ENCODE measurements at places on chromosomes 3 and 15.
A peak's percentile ranks its signal among the peaks of the same experiment; 100 is the strongest.

GRCh38 chr15:66097151-66098021, 156.2 kb downstream of the MEGF11 start:
- DNase-seq = no peak

GRCh38 chr3:16927485-16927884, 42.7 kb downstream of the PLCL2 start:
- DNase-seq = no peak

- DNase-seq = no peak
Observed at GRCh38 chr3:134404366-134404885, 30.2 kb upstream of the AMOTL2 start.

DNA sequence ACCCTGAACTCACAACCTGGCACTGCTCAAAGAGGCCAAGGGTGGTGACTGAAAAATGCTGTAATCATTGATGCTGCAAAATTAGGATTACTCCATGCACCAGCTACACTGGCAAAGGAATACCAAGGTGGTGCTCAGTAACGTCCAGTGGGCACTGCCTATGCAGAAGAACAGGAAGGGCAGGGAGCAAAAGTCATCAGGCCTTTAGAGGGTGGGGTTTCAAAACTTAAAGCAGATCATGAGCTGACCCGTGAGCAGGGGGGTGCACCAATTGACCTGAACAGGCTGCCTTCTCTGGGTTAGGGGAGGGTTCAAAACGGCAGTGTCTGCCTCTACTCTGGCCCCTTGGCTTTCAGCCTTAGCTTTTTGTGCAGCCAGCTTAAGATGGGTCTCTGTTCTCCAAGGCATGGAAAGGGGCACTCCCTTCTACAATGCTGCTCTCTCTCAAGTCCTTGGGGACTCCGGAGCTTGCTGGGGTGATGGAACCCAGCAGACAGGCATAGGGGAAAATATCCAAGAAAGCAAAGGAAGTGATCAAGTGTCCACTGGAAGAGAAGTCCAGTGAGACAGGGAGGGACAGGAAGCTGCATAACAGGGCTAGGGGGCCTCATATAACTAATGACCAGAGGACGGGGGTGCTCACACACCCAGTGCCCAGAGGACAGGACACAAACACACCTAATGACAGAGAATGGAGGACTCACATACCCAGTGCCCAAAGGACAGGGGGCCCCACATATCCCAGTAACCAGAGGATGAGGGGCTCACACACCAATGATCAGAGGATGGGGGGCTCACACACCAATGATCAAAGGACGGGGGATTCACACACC, 11.4 kb downstream of the RAB6B start:
- no peak for DNase-seq

GRCh38 chr15:56739964-56740640, 6.8 kb upstream of the ZNF280D start:
- no peak for DNase-seq

- DNase-seq = no peak
Observed at GRCh38 chr3:16905704-16906103, 20.9 kb downstream of the PLCL2 start.

DNA sequence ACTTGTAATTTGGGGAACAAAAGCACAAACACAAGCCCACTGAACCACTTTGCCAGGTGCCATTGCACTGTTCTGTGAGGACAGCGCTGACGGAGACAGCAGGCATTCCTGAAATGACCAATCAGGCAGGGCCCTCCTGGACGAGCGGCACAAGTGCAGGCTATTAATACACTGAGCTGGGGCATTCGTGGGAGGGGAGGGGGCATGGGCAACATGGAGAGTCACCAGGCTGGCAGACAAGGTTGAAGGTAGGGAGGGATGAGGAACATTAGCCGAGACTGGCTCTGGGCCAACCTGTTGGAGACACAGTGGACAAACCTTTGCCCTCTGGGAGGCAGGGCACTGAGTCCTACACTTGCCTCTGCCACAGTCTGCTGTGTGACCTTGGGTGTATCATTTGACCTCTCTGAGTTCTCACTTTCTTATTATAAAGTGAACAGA, 45.6 kb downstream of the NOX5 start:
- DNase-seq = no peak

DNA sequence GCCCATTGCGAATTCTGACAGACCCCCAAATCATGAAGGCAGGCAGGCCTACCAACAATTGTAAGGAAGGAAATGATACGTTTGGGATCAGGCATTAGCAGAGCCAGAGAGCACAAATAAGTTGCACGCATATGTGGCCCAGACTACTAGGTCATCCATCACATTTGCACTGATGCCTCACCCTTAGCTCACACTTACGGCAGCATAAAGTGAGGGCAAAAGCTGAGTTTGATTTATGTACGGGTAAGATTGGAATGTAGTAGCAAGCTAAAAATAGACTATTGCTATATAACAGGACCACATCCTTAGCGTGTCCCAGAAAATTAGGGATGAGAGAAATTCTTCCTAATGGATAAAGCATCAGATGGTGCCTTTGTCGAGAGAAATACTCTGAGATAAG, 58.6 kb downstream of the QTRT2 start:
- no peak for DNase-seq

DNA sequence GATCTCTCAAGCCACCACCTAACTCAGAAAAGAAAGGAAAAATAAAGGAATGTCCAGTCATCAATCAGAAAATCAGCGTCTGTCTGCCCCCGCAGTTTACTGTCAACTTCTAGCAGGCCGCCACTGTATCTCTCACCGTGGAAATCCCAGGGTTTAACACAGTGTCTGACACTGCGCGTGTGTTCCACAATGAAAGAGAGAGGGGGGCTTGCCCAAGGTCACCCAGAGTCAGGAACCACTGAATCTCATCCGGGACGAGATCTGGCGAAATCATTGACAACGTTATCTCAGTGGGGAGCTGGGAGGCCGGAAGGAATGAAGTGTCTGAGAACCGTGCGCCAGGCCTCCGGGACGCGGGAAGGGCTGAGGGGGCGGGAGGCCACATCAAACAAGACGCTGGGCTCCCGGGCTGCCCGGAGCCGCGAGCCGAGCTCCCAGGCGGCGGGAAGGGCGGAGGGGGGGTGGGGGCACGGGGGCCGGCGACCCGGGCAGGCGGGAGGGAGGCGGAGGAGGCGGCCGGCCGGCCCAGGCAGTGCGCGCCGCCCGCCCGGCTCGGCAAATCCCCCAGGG, 2.2 kb upstream of the HES1 start:
- no peak for DNase-seq

- DNase-seq = no peak
Observed at GRCh38 chr3:20637729-20638128, 451.7 kb upstream of the SGO1 start.

DNA sequence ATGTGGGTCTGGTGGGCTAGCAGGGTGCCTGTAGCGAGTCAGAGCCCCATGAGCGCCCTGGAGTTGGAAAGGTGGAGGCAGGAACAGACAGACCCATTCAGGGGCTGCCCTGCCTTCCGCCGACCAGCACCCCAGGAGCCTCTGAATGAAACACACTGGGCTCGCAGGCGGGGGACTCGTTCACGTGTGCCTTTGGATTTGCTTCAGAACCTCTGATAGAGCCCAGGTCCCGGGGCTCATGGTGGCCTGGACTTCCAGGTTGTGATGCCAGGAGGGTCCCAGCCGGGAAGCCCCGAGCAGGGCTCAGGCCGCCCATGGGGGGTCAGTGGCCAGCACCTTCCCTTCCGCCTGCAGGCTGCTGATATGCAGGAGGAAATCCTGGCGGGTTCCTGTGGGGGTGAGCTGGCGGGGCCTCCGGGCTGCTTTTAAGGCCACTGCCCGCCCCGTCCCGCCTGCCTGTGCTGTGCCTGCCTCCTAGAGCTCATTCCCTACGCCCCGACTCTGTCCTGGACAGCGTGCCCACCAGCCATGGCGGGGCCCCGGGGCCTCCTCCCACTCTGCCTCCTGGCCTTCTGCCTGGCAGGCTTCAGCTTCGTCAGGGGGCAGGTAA, at the start of gene STAB1:
Gene STAB1, plus strand, starts transcription at position 453 of the 610 bp plus-strand sequence. Its CDS starts 76 bp downstream, at position 529.
- DNase-seq = no peak

GRCh38 chr3:30333143-30333542, 273.3 kb upstream of the TGFBR2 start:
- DNase-seq = no peak

GRCh38 chr15:100529556-100529955, 806 bp upstream of the CERS3 start:
- DNase-seq = no peak

GRCh38 chr3:163476179-163476578, 1602.1 kb downstream of the SI start:
- no peak for DNase-seq

DNA sequence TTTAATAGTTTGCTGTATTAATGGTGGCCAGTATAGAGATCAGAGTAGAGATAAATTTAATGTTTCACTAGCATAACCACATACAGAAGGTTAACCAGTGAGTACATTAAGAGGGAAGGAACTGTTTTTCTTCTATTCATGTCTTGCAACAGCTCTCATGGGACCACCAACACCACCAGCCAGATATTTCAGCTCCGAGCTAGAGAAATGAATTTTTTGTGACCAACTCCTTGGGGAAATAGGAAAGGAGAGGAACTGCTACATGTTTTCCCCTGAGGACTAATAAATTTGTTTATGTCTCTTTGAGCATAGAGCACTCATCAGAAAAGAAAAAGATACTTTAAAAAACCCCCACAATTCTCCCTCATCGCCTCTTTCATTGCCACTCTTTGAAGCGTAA, 247.5 kb downstream of the MBNL1 start:
- no peak for DNase-seq

DNA sequence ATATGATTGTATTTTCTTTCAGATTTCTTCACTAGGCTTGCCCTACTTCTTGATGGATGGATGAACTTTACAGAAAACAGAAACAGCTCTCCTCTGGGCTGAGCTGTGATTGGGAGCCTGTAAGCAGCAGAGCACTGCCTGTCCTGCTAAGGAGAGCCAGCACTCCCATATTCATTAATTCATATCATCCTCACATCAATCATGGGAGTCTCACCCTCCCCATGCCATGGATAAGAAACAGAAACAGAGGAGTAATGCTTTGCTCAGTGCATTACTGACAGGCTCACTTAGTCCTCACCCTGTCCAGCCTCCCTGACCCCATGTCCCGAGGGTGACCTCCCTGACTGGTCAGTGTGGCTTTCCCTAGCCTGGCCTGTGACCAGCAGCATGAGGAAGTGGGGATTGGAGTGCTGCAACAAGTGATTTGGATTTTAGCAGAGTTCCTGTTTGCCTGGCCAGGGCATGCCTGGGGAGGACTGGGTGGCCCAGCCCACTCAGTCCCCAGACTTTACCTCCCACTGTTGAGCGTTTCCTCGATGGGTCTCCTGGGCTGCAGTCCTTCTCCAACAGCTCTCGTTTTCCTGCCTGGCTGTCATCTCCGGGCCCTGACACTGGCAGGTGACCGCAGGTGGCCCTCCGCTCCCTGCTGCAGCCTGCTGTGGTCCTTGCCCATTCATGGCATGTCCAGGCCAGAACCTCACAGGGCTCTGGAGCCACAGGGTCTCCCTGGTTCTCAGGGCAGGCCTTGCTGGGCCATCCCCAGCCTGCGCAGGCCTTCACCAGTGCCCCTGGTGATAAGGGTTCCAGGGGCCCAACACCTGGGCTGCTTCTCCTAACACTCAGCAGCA, 1.3 kb upstream of the TMIE start:
- DNase-seq = no peak

DNA sequence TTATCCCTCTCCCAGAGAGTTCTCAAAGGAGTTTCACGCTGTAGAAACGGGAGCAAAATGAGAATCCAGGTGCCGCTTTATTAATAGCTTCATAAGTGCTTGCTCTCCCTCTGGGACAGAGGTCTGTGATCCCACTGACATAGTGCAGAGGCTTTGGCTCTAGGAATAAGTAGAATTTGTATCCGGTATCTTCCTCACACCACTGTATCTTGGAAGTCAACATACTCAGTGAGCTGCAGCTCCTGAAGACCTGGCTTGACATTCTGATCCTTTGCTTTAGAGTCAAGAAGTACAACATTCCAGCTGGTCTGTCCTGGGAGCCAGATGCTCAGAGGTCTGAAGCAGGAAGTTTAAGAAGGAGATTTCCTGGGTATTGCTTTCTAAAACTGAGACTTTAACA, 323.0 kb downstream of the LPP start:
- no peak for DNase-seq

DNA sequence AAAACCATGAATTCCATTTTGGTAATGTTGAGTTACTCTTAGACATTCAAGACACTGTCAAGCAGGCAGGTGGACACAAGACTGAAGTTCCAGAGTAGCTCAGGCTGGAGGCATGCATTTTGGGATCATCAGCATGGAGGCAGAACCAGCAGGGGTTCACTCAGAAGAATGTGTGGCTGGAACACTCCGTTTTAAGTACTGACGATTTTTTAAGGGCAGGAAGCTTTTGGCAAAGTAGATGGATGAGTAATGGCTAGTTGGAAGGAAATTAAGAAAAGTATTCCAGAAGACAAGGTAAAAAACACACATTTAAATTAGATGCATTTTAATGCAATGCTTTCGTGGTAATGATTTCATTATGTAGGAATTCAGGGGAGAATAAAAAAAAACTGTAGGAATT, 420.4 kb downstream of the ROBO2 start:
- DNase-seq = no peak

GRCh38 chr3:107767897-107768605, 245.3 kb downstream of the BBX start:
- DNase-seq = no peak

DNA sequence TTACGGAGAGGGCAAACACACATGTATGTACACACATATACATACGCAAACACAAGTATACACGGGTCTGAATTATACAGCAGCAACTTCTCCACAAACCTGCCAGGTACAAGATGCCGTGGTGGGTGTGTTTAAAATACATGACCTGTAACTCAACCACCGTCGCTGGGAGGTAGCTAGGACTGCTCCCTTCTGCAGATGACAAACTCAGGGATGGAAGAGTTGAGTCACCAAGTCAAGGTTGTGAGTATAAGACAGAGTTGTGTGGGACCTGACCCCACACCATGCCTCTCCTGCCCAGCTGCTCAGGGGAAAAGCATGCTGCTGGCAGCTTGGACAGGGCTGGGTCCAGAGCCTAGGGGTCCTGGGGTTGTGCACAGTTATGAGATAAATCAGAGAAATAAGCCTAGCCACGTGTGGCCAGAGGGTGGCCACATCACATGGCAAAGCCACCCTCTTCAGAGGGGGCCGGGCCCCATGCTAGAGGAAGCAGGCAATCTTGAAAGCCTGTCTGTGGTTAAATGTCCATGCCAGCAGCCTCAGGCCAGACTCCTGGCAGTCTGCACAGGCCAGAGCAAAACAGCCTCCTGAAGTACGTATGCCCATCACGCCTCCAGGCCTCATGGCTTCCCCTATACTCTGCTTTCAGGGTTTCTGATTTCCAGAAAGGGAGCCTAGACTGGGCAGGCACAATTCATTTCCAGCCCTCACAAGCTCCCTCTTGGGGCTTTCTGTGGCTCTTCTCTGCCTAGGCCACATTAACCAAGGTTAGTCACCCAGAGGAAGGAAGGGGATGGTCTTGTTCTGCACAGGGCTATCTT, 107.7 kb upstream of the RPL32 start:
- DNase-seq = peak; percentile 32

- no peak for DNase-seq
Observed at GRCh38 chr3:111676211-111677006, 81.3 kb upstream of the ZBED2 start.

DNA sequence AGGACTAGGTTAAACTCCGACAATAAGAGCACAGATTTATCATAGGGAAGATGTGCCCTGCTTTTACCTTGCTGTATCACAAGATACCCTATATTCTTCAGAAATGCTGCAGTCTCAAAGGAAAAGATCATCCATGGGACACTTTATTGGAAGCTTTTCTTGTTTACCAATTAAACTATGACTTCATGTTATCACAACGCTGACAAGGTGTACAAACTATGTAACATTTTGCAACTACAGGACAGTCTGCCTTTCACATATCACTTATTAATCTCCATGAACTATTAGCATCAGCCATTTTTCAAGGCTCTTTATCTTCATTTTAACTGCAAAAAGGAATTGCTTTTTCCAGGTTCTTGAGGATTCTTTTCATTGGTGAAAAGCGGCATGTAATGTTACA, 34.0 kb downstream of the CBLB start:
- DNase-seq = no peak

All from stimulated activated CD4-positive, alpha-beta T cell treated with anti-CD3 and anti-CD28 coated beads, Interleukin-4, amount 100 ng/mL, for 48 hours (primary cell).